ENCODE measurements at places on chromosomes 2 and 18.

GRCh38 chr18:7754258-7754657 lies 187.1 kb downstream of the PTPRM start:
- DNase-seq = no peak

DNA sequence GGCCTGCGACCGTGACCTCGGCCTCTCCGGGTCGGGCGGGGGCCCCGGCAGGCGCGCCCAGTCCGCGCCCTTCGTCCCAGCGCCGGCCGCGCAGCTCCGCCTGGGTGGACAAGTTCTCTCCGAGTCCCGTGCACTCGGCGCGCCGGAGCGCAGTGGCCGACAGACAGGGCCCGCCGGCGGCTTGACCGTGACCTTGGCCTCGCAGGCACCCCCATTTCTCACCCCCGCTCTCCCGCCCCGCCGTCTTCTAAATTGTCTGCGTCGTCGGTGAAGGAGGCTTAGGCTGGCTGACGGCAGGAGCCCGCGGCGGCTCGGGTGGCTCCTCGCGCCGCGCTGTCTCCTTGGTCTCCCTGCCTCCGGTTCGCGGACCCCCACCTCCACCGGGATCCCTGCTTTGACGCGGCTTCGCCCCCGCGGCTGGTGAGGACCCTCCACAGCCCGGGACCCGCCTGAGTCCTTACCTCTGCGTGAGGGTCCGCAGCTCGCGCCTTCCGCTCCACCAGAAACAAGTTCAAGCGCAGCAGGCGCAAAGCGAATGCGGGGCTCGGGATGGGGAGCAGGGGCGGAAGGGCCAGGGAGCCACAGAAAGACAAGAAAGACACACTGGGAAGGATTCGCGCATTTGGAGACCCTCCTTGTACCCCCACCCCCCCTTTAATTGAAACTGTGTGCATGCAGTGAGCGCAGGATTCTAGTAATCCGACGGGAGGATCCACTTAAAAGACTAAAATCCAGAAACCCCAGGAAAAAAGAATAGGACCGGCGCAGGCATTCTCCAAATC lies 4.0 kb downstream of the PTGR3 start:
- no peak for DNase-seq

DNA sequence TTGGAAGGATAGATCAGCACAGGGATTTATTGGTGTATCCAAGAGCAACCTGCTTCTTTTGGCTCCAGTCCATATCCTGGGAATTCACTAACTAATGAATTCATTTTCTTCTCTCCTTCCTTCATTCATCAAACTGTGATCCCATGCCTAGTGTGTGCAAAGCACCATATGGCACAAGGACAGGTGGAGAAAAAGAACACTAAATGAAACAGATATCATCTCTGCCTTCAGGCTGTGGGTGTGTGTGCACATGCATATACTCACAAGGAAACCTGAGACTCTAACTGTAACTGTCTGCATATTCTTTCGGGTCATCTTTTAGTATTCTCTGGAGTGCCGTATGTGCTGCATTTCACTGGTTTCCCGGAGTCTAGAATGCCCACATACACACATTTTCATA lies 20.2 kb downstream of the TNP1 start:
- DNase-seq = no peak

DNA sequence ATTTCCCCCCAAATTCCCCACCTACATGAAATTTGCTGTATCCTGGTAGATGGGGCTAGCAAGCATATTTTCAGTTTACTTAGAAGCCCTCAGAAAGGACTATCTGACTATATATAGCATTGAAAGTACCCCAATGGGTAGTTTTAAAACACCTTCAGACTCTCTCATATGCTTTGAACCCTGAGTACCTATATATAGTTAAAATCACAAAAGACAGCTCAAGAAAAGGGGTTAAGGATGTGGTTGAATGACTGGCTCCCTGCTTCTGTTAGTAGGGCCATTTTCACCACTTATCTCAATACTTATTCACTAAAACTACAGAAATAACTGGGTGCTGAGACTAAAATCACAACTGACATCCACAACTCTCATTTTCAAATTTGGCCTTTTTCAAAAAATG lies 18.5 kb downstream of the WDPCP start:
- DNase-seq = no peak

GRCh38 chr2:200698217-200698616 lies 112.4 kb downstream of the AOX1 start:
- no peak for DNase-seq

- DNase-seq = no peak
Measured at GRCh38 chr2:148876595-148877402, 1.8 kb downstream of the KIF5C start.

- DNase-seq = no peak
Measured at GRCh38 chr2:201777869-201778268, 2.9 kb downstream of the ALS2 start.

DNA sequence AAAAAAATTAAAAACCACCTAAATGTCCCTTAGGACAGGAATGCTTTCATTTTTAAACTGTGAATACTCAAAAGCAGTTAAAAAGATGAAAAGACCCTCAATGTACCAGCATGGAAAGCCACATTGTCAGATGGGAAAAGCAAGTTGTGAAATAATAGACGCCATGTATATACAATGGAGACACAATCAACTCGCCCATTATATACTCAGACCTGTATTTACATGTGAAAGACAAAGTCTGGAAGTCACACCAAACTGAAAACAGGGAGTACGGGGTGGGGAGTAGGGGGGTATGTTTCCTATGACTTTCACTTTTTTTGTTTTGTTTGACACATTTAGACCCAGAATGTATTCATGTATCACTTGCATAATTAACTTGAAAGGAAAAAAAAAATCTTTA lies 75.6 kb downstream of the CELF4 start:
- DNase-seq = no peak

DNA sequence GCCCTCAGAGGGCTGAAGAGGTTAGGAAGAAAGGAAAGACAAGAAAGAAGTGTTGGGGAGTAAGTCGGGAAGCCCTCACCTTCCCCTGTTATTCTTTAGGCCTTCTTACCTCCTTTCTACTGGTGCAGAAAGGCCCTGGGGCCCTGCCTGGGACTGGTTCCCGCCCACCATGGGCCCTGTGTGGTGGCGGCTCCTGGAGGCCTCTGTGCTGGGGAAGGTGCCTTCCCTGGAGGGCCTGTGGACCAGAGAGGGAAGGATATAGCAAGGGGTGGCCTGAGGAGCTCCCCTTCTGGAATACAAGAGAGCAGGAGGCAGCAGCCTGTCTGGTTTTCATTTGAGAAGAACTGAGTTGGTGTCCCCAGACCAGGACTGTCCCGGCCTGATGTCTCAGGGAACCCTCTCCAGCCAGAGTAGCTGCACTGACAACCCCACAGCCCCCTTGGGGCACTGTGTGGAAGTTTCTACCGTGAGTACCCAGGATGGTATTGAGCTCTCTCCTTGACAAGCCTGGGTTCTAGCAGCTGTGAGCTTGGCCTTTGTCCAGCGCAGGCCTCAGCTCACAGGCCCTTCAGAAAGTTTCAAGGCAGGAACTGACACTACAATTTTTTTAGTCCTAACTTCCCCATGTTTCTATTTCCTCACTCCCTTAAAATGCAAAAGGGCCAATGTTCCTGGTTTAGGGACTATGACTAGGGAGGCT lies 47.1 kb downstream of the EFR3B start:
- DNase-seq = no peak

GRCh38 chr2:239983004-239983778 lies 42.0 kb downstream of the NDUFA10 start:
- DNase-seq = no peak

- no peak for DNase-seq
Measured at GRCh38 chr2:228602288-228602687, 420.8 kb upstream of the SPHKAP start.

- DNase-seq = no peak
Measured at GRCh38 chr2:180952082-180952481, 28.3 kb upstream of the UBE2E3 start.

DNA sequence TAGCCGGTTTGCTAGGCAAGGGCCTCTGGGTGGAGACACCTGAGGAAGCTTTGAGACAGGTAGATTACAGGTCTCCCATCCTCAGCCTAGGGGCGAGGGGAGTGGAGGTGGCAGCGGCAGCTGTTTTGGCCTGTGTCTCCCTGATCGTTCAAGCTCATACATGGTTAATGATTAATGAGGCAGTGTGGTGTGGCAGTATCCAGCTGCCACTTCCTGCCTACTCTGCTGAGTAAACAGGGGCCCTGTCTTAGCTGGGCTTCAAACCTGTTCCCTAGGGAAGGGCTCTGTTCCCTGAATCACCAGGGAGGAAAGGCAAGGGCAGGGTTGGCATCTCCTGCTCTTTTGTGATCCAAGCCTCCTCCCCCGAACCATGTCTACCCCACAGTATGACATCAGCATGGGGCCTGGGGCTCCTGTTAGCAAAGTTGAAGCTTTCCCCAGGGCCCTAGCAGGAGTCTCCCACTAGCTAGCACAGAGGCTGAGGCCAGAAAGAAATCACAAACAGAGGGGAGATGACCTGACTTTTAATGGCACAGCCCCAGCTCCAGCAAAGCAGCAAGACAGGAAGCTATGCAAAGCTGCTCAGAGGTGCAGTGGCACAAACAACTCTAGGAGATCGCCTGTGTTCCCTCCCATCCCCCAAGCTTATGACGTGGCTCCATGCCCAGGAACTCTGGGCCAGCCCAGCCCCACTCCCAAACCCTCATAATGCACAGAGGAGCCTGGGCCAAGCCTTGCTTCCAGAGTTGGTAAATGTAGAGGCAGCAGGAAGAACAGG lies 3.7 kb upstream of the TUBA4B start:
- no peak for DNase-seq

GRCh38 chr2:240832921-240833494 lies 13.0 kb upstream of the KIF1A start:
- DNase-seq = no peak

DNA sequence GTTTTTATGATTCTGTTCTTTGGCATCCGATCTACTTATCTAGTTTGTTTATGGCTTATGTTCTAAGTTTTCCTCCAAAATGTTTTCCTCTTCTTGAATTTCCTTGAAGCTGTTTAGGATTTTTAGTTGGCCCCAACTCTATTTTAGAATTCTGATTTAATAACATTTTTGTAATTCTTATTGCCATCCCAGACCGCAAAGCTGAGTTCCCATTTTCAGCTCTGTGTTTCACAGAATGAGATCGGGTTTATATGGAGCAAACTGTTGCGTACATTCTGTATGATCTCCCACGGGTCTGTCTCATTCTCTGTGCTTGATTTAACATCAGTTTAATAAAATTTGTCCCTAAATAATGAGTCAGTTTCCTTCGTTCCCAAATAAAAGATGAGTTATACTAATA lies 59.3 kb downstream of the DPP4 start:
- DNase-seq = no peak

- no peak for DNase-seq
Measured at GRCh38 chr2:196242131-196242620, 70.8 kb upstream of the STK17B start.

- no peak for DNase-seq
Measured at GRCh38 chr18:14927701-14928100, 179.7 kb downstream of the ANKRD30B start.

DNA sequence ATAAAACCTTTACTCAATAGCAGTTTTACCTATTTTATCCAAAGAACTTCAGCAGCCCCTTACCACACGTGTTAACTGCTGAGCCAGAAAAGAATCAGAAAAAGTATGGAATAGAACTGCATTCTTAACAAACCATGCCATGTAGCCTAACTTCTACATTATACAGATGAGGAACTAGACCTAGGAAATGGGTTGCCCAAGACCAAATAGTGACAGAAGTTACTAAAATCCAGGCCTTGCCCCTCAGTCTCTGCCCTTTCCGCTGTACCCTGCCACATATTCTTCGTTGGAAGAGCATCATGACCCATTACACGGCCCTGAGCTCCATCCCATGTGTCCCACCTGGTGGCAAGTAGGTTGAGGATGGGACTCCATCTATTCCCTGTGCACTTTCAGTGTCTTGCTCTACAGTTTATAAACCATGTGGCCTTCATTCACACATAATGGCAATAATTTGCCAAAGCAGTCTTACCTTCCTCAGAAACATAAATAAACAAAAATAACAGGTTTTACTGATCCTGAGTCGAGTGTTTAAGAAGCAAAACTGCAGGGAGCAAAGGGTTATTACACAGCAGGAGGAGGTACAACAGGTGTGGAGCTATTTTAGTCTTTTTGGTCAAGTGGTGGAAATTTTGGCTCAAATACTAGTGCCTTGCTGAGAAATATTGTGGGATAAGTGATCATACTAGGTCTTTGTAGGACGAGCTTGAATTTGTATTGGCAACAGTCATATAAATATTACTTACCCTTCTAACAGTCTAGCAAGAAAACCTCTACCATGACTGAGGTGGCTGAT lies 46.5 kb downstream of the HNRNPLL start:
- no peak for DNase-seq

GRCh38 chr18:13700153-13700552 lies 26.2 kb downstream of the FAM210A start:
- no peak for DNase-seq

DNA sequence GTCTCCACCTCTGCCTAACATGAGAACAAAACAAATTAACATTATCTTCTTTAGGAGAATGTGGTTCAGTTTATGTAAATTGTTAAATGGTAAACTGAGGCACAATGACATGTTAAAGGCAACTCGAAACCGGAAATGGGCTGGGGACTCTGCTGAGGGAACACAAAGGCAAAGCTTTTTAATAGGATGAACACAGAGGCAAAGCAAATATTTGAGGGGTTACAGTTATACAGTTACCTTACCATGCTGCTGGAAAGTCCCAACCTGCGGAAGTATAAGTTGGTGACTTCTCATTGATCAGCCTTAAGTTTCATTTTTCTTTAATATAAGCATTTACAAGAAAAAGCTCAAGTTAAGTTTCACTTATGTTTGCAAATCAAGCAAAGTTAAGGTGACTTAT lies 195.0 kb downstream of the DLGAP1 start:
- no peak for DNase-seq

GRCh38 chr2:69141061-69141460 lies 128.1 kb downstream of the ANTXR1 start:
- no peak for DNase-seq

DNA sequence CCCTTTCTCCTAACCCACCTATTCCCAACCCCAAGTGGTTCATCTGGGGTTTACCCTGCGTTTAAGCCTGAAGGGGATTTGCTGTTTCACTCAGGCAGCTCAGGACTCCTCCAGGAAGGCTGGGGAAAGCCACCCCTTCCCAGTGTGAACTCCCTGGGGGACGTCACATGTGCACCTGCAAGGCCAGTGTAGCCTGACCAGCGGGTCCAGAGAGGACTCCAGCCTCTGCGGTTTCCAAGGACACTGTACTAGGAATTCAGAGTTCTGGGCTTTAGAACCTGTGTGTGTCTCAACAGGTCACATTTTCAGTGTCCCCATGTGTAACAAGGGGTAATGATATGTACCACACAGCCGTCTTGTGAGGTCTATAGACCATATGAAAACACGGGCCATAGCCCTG lies 17.9 kb downstream of the EHD3 start:
- no peak for DNase-seq

All from stimulated activated CD4-positive, alpha-beta T cell treated with anti-CD3 and anti-CD28 coated beads, TNF-alpha, amount 100 ng/mL, for 48 hours (primary cell).